ENCODE measurements at places on chromosomes 5 and 9.

DNA sequence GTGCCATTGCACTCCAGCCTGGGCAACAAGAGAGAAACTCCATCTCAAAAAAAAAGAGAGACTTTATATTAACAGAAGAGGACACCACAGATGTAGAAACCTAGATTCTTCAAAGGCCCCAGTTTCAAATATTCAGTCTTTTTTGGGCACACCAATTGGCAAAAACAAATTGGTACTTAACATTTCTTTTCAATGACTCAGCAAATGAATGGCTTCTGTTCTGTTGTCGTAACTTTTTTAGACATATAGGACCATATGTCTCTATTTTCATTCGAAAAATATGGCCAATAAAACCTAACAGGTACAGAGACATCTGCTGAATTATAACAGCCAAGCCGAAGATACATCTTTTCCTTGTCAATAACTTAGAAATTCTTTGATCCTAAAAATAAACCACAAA, 212.8 kb downstream of the EBF1 start:
- no peak overlapping the region for H3K27ac ChIP-seq
- DNase-seq, result no peak
- no peak overlapping the region for H3K4me3 ChIP-seq
- H3K27me3 ChIP-seq, result no peaks in the 10 kb centered on the region

DNA sequence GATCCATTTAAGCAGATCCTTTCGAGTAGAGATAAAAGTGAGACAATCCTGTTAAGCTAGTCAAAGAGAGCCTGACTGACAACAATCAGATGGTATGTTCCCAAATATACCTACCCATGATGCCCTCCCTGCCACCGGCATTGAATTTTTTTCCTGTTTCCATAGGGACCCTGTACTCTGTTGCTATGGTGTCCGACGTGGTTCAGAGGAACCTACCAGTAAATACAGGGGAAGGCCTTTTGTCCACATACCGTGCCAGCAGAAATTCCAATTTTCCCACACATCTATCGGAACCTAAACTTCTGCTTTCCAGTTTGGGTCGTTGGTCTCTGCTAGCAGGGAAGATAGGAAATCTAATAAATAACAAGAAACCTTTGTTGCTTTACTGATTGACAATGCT, 64.7 kb downstream of the MEGF10 start:
- no peak for DNase-seq
- no peaks in the 10 kb centered on the region for H3K4me1 ChIP-seq
- no peak overlapping the region for H3K27ac ChIP-seq
- peaks cover 18% of the 10 kb centered on the region for H3K27me3 ChIP-seq

DNA sequence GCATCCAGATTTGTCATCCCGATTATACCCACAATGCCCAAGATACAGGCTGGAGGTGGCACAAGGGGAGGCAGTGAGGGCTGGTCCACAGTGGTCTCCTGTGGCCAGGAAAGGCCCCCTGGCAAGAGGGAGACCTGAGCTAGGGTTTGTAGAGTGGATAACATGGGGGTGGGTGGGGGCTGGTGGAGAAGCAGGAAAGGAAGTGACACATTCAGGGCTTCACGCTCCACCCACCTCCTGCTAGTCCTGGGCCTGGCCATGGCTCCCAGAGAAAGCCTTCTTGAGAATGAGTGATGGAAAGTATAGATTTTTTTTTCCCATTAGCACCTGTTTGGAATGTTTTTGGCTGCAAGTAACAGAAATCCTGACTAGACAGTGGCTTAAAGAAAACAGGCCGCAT, 81.3 kb downstream of the ANKRD33B start:
- no peak for DNase-seq
- H3K36me3 ChIP-seq, result peaks cover 1% of the 10 kb centered on the region
- H3K4me1 ChIP-seq, result peaks cover 8% of the 10 kb centered on the region
- peaks cover 9% of the 10 kb centered on the region for H3K27me3 ChIP-seq

GRCh38 chr5:35337340-35338156, 107.3 kb upstream of the PRLR start:
- no peak overlapping the region for H3K4me3 ChIP-seq
- no peak for DNase-seq

- no peak overlapping the region for H3K4me3 ChIP-seq
- no peaks in the 10 kb centered on the region for H3K4me1 ChIP-seq
- no peak for DNase-seq
- no peaks in the 10 kb centered on the region for H3K36me3 ChIP-seq
Measured at GRCh38 chr9:121685795-121686377, 34.5 kb downstream of the DAB2IP start.

- H3K4me3 ChIP-seq, result no peak overlapping the region
- no peaks in the 10 kb centered on the region for H3K36me3 ChIP-seq
- DNase-seq, result no peak
- no peak overlapping the region for H3K27ac ChIP-seq
- no peaks in the 10 kb centered on the region for H3K4me1 ChIP-seq
Measured at GRCh38 chr9:27701016-27701415, 127.7 kb upstream of the C9orf72 start.

DNA sequence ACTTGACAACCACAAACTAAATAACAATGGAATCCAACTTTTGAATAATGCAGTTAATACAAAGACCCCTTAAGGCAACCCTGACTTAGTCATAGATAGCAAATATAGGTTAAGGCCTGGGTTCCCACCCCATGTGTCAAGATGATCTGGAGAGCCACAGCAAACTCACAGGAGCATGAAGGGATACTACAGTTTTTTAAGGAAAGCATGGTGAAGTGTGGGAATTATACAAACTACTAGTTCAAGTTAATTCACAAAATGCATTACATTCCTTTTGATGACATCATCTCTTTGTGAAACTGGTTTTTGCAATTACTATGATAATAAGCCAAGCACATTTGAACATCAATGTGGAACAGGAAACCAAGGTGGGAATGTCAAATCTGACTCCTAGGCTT, 50.6 kb downstream of the LHFPL2 start:
- H3K4me3 ChIP-seq, result no peak overlapping the region
- no peaks in the 10 kb centered on the region for H3K36me3 ChIP-seq
- DNase-seq, result no peak
- no peaks in the 10 kb centered on the region for H3K4me1 ChIP-seq
- peaks cover 13% of the 10 kb centered on the region for H3K27me3 ChIP-seq

- H3K27ac ChIP-seq, result no peak overlapping the region
- no peaks in the 10 kb centered on the region for H3K36me3 ChIP-seq
- H3K4me3 ChIP-seq, result no peak overlapping the region
- H3K4me1 ChIP-seq, result no peaks in the 10 kb centered on the region
- DNase-seq, result no peak
Measured at GRCh38 chr9:126294331-126295081, 32.1 kb upstream of the MVB12B start.

DNA sequence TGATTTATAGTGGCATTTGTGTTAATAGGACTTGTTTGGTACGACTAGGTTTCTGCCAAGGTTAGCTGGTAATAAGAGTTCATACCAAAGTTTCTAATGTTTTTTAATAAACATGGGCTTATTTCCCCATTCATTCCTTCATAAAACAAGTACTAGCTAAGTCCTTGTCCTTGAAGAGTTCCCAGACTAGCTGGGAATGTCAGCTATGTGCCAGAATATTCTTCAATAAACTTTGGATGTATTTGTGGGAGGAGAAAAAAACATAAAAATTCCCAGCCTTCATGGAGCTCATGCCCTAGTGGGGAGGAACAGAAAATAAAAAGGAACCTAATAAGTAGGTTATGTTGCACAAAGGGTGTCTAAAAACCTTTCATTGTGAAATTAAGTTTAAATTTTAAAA, 176.9 kb downstream of the DENND1A start:
- H3K27ac ChIP-seq, result no peak overlapping the region
- DNase-seq, result no peak
- no peaks in the 10 kb centered on the region for H3K36me3 ChIP-seq
- H3K27me3 ChIP-seq, result no peaks in the 10 kb centered on the region

DNA sequence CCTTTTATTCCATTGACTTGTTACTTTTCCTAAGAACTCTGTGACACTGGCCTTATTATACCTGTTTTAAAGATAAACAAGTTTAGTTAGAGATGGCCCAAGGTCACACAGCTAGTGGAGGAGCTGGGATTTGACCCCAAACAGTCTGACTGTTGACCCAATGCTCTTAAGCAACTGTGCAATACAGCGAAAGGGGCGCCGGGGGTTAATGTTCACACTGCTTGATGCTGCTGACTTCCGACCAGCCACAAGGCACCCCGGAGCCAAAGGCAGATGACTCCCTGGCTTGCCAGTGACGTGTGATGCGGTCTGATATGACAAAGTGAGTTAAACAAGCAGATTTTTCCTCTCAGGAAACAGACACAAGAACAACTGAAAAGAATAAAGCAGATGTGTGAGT, 23.9 kb downstream of the PIK3R1 start:
- no peaks in the 10 kb centered on the region for H3K36me3 ChIP-seq
- peaks cover 80% of the 10 kb centered on the region for H3K4me1 ChIP-seq
- no peaks in the 10 kb centered on the region for H3K27me3 ChIP-seq

All from activated T-cell treated with anti-CD3 and anti-CD28 coated beads, Interleukin-2, amount 50 U/mL, for 72 hours (primary cell).